Islet precursor cell (in vitro differentiated cells): ENCODE measurements at places on chromosomes 5 and 9.

- no peak for DNase-seq
Observed at GRCh38 chr5:102737161-102737560, 17.9 kb upstream of the PAM start.

DNA sequence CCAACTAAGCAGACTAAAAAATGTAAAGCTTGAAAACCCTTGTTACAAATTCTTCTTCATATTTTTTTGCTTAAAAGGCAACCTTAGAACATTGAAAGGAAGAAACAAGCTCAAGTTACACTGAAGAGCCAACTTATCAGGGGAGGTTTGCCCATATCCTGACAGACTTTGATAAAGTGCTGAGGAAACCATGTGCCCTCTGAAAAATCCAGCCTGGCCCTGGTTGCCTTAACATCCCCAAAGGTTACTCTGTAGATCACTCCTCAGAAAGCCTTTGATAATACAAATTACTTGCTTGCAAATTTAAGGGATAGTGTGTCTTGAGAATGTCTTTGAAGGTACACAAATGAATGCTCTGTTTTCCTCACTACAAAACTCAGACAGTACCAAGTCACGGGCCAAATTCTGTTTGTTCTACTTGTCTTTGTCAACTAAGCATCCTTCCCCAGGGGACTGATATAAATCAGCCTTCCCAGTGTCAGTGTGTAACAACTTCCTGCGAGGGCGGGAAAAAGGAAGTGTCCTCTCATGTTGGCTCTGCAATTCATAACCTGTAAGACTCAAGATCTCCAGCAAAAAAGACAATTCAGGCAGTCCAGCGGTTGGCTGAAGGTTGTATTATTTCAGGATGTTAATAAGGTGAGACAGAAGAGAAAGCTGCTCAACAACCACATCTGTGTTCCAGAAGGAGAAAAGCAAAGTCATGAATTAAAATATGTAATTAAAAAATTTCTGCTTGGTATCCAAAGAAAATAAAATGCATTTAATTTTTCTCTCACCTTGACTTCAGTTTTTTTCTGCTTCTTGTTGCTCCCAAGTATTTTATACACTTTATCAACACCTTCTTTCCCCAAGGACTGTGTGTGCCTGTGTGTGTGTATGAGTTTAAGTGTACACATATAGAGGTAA is 199.9 kb downstream of the PIK3R1 start:
- no peak for DNase-seq

DNA sequence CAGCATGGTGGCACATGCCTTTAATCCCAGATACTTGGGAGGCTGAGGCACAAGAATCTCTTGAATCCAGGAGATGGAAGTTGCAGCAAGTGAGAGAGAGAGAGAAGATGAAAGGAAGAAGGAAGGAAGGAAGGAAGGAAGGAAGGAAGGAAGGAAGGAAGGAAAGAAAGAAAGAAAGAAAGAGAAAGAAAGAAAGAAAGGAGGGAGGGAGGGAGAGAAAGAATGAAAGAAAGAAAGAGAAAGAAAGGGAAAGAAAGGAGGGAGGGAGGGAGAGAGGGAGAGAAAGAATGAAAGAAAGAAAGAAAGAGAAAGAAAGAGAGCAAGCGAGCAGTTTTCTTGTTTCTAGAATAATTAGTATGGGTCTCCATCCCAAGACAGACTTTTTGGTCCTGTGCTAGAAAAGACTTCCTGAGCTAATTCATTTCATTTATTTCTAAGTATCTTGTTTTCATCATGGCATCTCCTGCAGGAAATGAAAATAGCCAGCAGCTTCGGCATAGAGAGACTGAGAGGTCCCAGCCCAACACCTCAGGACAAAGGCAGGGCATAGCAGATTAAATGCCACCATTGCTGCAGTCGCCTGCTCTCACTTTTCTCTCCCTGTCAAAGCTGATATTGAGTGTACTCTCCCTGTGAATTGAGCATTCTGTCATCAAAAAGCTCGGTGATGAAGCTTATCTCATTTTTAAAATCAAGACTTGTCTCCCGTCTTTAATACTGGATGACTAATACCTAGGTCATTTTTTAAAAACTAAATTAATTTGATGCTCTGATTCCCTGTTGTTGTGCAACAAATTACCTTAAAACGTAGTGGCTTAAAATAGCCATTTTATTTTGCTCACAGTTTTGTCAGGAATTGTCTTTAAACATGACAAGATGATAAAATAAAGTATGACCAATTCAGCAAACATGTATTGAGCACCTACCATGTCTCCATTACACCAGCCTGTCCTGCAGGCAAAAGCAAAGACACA is 91.8 kb upstream of the ADRA1B start:
- no peak for DNase-seq

DNA sequence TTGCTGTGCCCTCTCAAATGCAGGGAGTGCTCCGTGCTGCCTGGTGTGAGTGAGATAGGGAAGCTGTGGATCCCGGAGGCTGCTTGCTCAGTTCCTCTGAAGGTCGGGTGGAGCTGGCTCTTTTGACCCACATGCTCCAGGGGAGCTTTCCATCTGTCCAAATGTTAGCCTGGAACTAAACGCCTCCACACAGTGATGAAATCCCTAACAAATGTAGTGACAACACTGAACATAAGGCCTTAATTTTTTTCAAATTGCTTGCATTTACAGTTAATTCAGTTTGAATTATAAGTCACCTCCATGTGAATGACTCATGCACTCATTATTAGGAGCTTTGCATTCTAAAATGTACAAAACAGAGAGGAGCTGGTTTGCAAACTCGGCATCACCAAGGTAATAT is 27.0 kb downstream of the PRDM6 start:
- no peak for DNase-seq

DNA sequence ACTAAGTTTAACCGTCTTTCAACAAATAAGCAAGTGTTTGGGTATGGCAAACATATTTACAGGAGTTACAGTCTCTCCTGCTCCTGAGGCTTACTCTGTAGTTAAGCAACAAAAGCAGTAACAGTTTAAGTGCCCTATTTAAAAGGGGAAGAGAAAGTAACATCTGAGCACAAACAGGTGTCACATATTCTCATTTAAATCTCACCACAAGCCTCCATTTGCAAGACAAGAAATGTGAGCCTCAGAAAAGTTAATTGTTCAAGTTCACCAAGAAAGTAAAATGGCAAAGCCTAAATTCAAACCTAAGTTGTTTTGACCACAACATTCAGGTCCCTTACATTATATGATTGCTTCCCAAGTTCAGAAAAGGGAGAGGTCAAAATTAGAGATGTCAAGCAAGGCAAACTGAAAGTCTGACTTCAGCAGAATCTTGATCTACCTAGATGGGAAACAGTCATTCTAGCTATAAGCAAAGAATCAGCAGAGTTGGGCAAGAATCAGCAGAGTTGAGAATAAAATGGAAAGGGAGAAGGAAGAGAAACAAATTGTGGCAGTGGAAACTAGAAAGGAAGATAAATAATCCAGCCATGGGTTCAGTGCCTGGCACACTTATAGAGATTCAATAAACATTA is 93.4 kb downstream of the STRBP start:
- DNase-seq = no peak

DNA sequence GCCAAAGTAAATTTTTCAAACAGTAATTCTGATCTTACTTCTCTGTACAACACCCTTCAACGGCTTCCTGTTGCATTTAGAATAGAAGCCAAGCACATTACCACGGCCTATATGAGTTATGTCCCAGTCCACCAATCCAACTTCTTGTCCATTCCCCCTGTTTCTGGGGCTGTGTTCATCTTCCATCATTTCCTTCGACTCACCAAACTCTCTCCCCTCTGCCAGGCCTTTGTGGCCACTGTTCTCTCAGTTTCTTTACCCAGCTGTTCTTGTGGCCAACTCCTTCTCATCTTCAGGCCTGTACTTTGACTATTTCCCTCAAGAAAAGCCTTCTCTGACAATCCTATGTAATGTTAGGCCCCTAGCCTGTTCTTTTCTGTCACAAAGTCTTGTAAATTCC is 259.4 kb upstream of the EFNA5 start:
- no peak for DNase-seq

DNA sequence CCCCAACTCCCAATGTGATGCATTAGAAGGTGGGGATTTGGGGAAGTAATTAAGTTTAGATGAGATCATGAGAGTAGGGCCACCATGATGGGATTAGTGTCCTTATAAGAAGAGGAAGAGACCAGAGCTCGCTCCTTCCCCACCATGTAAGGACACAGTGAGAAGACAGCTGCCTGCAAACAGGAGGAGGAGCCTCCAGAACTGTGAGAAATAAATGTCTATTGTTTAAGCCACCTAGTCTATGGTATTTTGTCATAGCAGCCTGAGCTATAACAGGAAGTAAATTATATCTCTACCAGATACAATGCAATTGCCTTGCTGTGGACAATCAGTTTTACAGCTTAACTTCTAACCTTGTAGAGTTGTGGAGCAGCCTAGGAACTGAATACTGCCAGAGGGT is 58.0 kb downstream of the ANKRD33B start:
- DNase-seq = no peak

- DNase-seq = no peak
Observed at GRCh38 chr5:32498484-32498883, 53.9 kb upstream of the ZFR start.
